ENCODE measurements at places on chromosomes 7 and 10.

- no peak for DNase-seq
Measured at GRCh38 chr7:157485361-157485831, 148.6 kb downstream of the DNAJB6 start.

- peak; percentile 35 for DNase-seq
Measured at GRCh38 chr7:28180364-28181147, at the start of gene JAZF1. Gene JAZF1, minus strand, starts transcription at chr7:28180795.

- DNase-seq, result no peak
Measured at GRCh38 chr10:131174211-131174565, 137.3 kb downstream of the TCERG1L start.

DNA sequence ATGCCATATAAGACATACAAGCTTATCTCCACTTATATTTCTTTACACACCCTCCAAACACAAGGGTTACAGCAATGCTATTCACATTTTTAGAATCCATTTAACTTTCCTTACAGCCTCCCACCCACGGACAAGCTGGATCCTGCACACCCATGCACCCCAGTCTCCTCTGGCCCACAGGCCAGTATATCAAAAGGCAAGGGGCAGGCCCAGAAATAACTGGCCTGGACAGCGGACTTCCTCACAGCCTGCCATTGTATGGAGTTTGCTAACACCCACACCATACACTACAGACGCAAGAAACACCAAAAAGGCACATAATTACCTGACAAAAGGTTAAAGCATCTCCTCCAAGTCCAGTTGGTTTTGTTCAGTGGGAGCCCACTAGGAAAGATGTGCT, 12.0 kb downstream of the HOXA4 start:
- no peak for DNase-seq

DNA sequence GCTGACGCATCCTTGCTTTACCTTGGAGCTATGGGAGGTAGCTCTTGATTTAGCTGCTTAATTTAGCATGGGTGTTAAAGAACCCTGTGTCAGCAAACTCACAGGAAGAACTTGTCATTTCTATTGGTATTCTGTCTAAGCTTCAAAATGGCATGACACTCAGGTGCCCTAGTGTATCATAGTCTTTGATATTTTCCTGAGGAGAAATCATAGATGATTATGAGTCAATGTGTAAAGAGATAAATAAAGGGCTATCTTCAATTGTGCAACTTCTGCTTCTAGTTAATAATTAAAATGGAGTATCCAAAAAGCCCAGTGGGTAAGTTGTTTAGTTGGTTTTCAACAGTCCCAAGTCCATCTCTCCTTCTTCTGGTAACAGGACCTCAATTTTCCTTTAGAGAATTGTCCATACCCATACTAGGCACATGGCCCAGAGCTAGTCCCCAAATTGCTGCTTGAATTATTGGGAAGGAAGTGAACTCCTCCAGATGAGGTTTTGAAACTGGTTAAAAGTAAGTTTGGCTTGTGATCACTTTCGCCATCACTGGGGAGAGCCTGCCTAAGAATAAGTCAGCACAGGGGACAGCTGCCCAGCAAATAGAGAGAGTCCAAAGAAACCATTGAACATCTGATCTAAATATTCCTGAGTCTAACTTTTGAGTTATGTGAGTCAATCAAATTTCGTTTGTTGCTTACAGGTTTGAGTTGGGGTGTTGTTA, 169.0 kb upstream of the PHYHIPL start:
- DNase-seq, result no peak

DNA sequence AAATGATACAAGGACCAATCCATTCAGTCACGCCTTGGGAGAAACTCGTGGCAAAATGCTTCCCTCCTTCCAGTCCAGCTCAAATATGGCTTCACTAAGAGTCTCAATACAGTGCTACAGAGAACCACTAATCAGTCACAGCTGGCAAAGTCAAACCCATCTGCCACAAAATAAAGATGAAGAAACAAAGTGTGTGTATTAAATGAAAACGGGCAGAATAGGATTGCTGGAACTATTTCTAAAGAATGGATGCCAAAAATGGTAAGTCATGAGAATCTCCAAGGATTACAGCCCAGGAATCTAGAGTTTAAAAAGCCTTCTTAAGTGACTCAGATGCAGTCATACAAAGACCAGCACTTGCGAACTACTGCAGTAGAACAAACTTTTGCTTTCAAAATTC, 61.9 kb downstream of the CACUL1 start:
- DNase-seq, result no peak

DNA sequence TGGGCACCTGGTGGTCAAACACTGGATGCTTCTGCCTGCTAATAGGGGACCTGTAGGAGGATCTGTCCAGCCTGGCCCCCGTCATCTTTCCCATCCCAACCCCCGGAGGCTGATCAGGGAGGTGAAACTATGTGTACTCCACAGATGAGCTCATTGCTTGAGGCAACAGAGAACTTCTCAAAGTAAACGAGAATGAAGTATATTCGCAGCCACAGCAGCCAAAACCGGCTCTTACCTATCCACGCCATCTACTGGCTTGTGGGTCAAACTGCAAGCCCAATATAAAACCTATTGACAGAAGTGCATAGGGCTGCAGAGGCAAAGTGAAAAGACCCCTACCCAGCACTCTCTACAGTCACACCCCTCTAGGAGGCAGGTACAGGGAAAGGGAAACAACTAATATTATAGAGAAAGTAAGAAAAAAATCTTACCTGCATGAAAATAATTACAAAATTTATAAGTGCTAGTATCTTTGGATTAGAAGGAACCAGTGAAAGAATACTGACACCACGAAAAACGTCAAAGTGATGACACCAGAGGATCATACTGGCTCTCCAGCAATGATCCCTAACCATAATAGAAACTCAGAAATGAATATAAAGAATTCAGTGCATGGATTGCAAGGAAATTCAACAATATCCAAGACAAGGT, 973.5 kb downstream of the ANKRD7 start:
- no peak for DNase-seq

- no peak for DNase-seq
Measured at GRCh38 chr7:35553519-35553918, 141.4 kb downstream of the HERPUD2 start.

DNA sequence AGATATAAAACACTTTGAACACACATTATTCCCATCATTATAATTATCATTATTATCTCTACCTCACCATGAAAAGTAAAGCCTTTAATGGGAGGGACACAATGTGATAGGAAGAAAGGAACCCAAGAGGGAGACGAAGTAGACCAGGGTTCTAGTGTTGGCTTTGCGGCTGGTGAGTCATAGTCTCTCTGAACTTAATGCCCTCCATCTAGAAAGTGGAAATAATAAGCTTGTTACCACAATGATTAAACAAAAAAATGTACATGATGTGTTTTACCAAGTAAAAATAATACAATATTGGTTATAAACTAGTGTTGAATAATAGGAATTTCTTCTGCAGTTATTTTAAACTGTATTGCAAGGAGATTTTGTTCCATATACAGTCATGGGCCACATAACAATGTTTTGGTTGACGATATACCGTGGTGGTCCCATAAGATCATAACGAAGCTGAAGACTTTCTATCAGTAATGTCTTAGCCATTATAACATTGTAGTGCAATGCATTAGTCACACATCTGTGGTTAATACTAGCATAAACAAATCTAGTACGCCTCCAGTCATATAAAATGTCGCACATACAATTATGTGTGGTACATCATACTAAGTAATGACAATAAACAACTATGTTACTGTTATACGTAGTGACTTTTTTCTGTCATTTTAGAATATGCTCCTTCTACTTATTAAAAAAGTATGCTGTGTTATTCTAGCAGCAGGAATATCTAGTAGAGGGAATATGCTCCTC, 450.6 kb upstream of the SORCS1 start:
- no peak for DNase-seq

Data from activated naive CD4-positive, alpha-beta T cell treated with anti-CD3 and anti-CD28 coated beads, Interleukin-2, amount 50 U/mL, for 72 hours (primary cell).